ENCODE measurements at places on chromosomes 16 and 17.

- no peak for DNase-seq
Measured at GRCh38 chr17:38914741-38915638, 10.4 kb upstream of the LASP1NB start.

- DNase-seq, result no peak
Measured at GRCh38 chr16:381012-381788, 578 bp downstream of the PGAP6 start.

DNA sequence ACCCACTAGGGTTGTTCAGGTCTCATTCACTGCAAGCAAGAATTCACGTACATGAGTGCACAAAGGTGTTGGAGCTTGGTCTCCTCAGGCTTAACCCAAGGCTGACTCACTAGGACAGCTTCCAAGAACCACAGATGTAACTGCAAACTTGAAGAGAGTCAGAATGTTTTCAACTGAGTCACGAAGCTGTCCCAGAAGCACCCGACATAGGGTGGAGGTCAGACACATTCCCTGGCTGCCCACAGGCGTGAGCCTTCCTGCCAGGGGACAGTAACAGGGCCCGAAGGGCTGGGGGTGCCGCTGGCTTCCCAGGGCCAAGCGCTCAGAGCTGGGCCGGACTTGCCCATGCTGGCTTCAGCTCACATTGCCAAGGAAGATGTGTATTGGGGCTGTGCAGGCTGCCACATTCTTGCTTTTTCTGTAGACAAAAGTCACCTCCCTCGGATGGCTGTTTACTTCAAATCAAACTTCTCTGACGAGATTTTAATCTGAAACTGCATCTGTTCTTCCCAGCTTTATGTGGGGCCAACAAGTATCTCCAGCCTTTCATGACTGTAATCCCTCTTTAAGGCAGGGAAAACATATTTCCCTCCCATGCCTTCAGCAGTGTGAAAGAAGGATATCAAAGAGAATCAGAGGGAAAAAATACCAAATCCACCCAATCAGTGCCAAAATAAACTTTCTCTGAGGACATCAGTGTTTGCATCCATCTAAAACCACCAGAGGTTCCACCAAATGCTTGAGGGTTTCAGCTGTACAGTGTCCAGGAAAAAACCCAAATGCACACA lies 14.3 kb downstream of the CMTM3 start:
- no peak for DNase-seq

DNA sequence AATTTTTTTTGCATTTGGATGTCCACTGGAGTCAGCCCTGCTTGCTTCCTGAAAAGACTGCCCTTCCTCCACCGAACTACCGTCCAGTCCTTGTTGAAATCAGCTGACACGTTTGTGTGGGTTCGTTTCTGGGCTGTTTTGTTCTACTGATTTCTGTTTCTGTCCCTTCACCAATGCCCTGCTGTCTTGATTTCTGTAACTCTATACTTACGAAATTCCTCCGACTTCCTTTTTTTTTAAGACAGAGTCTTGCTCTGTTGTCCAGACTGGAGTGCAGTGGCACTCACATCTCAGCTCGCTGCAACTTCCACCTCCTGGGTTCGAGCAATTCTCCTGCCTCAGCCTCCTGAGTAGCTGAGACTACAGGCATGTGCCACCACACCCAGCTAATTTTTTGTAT lies 8.4 kb upstream of the GAA start:
- DNase-seq, result no peak

GRCh38 chr17:28573040-28573380 lies 1.7 kb upstream of the PIGS start:
- DNase-seq, result no peak

- no peak for DNase-seq
Measured at GRCh38 chr17:15284537-15284936, 19.4 kb upstream of the PMP22 start.

- DNase-seq, result peak; percentile 30
Measured at GRCh38 chr17:32111141-32111771, 31.0 kb upstream of the RHOT1 start.

DNA sequence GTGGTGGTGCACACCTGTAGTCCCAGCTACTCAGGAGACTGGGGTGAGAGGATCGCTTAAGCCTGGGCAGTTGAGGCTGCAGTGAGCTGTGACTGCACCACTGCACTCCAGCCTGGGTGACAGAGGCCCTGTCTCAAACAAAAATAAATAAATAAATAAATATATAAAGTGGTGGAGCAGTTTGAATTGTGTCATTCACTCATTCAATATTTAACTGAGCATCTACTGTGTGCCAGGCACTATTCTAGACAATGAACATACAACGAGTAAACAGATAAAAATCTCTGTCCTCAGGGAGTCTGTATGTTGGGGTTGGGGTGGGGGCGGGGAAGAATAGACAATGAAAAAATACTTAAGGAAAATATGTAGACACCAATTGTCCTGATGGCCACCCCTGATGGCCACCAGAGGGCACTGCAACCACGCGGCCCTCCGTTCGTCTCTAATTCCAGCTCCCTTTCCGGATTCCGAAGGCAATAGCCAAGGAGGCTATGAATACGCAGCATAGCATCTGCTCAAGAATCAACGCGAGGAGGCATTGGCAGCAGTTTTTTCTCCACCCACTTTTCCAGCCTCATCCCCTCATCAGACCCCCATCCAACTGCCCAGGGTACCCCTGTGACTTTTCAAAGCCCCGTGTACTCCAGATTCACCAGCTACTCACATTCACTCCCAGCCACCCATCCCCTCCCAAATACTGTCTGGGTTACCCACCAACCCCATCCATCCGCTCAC lies 21.4 kb downstream of the QPRT start:
- DNase-seq, result peak; percentile 75

DNA sequence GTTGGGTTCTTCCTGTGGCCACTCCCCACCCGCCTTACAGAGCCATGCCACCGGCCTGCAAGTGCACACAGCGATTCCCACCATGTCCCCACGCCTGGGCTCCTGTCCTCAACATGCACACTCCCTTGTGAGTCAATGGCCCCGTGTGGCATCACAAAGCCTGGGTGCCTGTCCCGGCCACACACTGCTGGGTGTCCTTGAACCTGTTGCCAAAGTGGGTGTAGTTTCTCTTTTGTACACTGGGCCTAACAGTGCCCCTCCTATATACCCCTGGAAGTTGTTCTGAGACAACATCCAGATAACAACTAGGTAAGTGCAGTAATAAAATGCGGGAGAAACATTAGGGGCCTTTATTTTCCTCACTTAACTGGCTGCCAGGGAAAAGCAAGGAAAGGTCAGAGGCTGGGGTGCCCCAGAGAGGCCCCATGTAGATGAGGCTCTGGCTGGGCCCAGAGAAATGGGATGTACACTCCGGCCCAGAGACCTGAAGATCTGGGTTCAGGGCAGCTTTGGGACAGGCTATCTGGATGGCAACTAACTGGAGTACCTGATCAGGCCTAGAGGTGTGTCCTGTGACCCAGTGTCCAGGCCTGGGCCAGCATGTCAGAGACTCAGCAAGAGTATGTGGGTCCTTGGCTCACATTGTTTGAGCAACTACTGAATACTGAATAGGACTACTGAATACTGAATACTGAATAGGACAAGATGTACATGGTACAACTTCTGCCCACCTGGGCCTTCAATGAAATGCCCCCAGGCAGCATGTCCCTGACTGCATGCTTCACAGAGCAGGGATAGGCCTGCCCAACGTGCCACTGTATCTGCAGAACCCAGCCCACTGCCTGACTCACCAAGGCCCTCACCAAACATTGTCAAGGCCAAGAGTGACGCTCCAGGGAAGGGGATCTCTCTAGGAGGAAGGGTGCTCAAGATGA lies 8.3 kb downstream of the ABCC3 start:
- DNase-seq, result no peak

Measured in SHP77 (cell line).